ENCODE measurements at places on chromosomes 5 and 9. TPM values are rescaled to one million over a fixed set of nuclear protein-coding genes. Genes with fewer than 3 reads are reported as not detected.

DNA sequence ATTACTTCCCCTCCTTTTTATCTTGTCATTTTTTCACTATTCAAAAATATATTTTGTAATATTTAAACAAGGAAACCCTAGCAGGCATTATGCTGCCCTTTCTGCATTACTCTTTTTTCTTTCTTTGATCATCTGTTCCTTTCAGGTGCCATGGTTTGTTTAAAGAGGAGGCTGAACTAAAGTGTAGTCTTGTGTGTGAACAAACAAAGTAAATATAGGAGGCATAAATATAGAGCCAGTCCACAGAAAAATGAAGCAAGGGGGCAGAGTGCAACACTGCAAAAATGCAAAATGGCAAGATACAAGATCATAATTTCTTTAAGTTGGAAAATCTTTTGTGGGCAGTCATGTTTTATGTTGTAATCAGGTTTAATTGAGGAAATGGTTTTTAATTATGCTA, 947.3 kb upstream of the COX7C start:
- no peak overlapping the region for H3K27ac ChIP-seq
- no peaks in the 10 kb centered on the region for H3K4me1 ChIP-seq
- no peak overlapping the region for H3K4me3 ChIP-seq
- H3K36me3 ChIP-seq: no peaks in the 10 kb centered on the region

GRCh38 chr9:85964949-85965348, 24.0 kb downstream of the NAA35 start:
- H3K27me3 ChIP-seq: no peaks in the 10 kb centered on the region
- H3K36me3 ChIP-seq: no peaks in the 10 kb centered on the region
- no peak overlapping the region for H3K27ac ChIP-seq
- DNase-seq: no peak
- no peak overlapping the region for H3K4me3 ChIP-seq

DNA sequence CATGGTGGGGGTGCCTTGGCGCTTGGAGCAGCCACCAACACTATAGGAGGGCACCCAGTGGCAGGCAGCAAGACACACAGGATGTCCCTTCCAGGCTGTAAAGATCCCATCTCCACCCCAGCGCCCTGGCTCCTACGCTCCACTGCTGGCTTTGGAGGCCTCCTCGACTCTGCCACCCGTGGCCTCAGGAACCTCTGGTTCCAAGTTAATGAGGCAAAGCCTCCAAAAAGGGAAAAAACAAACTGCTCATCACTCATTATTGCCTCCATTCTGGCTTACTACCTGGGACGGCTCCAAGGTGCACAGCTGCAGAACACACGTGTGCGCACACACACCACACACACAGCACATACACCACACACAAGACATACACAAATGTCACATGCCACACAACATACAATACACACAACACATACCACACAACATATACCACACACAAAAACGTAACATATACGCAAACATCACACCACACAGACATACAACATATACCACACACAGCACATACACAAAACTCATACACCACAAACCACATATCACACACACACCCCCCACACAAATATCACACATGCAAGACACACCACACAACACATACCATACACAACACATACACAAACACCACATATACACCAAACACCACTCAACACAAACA, 45.3 kb downstream of the ROR2 start:
- peak overlapping the region; percentile 65 for H3K27ac ChIP-seq
- no peak overlapping the region for H3K4me3 ChIP-seq
- H3K27me3 ChIP-seq: no peaks in the 10 kb centered on the region
- no peak for DNase-seq

DNA sequence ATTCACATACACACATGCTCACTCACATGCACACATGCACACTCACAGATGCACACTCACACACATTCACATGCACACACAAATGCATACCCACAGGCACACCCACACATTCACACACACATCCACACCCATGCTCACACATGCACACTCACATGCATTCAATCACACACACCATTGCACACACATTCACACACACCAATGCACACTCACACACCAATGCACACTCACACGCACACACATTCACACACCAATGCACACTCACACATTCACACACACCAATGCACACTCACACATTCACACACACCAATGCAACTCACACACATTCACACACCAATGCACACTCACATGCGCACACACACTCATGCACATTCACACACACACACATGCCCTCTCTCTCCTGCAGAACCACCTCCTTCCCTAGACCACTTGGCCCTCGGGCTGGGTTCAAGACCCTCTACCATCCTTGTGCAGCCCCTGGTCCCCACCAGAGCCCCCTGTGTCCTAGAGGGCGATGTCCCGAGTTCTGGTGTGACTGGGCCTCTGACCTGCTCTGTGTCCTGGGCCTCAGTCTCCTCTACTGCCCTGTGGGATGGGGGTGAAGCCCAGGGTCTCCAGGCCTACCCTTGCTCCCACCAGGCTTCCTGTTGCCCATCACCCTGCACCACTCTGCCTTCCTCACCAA, 139.0 kb downstream of the OLFM1 start:
- no peak overlapping the region for H3K27ac ChIP-seq
- H3K36me3 ChIP-seq: no peaks in the 10 kb centered on the region
- no peak for DNase-seq
- H3K4me1 ChIP-seq: peaks cover 6% of the 10 kb centered on the region
- H3K27me3 ChIP-seq: peaks cover 6% of the 10 kb centered on the region
- H3K4me3 ChIP-seq: no peak overlapping the region

- H3K4me1 ChIP-seq: no peaks in the 10 kb centered on the region
- H3K36me3 ChIP-seq: no peaks in the 10 kb centered on the region
- no peak overlapping the region for H3K4me3 ChIP-seq
- DNase-seq: no peak
These were observed 29.2 kb downstream of the RFK start for GRCh38 chr9:76365028-76365427.

The SLC12A2 gene
- 51.3 TPM for total RNA-seq

The CD274 gene
- 1.9 TPM for total RNA-seq
